ENCODE measurements at places on chromosomes 11 and 22.
A peak's percentile ranks its signal among the peaks of the same experiment; 100 is the strongest.

- DNase-seq, result no peak
Measured at GRCh38 chr11:112655371-112655770, 305.8 kb upstream of the NCAM1 start.

DNA sequence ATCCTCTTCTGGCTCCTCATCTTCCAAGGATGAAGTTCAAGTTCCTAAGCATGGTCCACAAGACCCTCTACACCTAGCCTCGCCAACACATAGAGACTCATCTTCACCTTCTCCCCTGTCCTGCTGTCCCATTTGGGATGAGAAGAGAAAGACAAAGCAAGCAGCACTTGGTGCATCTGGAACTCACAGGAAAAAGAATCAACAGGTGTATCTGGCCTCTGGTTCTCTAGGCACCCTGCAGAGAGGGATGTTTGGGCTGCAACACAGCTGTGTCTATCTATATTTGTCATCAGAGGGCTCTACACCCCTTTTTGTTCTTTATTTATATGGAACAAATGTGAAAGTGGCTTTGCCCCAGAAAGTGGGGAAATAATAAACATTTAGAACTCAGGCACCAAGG lies 82.1 kb upstream of the GALNT18 start:
- no peak for DNase-seq

DNA sequence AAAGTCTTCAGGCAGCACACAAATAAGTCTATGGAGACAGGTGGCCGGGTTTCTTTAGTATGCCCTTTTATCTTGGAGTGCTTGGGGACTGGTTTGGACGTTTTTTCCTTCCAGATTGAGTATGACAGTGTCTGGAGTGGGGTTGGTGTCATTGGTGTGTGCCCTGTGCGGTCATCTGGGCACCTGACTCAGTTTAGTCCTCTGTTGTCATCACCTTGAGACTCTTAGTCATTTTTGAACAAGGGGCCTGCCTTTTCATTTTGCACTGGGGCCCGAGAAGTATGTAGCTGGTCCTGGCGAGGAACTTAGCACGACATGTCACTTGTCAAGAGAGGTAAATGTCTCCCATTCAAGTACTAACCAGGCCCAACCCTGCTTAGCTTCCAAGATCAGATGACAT lies 27.2 kb upstream of the MYO18B start:
- no peak for DNase-seq

GRCh38 chr11:47373876-47374719 lies 4.2 kb downstream of the SPI1 start:
- DNase-seq, result peak; percentile 72

DNA sequence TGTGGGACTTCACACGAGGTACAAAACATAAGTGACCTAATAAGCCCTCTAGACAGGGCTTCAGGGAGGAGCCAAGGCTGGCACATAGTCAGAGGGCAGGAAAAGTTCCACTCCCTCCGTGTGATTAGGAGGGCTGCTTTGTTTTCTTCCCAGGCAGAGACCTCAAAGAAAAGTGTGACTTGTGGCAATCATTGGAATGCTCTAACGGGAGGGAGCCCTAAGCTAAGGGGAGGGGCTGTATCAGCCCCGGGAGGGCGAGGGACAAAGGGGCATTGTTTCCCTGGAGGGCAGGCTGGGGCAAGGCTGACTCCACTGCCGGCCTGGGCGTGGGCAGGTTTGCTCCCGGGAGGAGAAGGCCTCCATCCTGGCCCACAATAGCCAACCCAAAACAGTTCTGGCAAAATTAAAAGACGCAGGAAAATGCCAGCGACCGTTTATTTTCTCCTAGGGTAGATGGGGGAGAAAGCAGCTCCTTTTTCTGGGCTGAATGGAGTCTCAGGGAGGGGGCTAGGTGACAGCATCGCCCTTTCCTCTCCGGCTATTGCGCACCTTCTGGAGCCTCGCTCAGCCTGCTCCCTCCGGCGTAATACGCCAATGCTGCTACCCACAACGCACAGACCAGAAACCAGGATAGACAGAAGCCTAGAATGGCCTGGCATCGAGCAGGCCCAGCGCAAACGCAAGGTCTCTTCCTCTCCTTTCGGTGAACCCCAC lies 60.2 kb downstream of the ENDOD1 start:
- peak; percentile 64 for DNase-seq

- DNase-seq, result no peak
Measured at GRCh38 chr11:62666259-62666926, 1.3 kb downstream of the CSKMT start.

DNA sequence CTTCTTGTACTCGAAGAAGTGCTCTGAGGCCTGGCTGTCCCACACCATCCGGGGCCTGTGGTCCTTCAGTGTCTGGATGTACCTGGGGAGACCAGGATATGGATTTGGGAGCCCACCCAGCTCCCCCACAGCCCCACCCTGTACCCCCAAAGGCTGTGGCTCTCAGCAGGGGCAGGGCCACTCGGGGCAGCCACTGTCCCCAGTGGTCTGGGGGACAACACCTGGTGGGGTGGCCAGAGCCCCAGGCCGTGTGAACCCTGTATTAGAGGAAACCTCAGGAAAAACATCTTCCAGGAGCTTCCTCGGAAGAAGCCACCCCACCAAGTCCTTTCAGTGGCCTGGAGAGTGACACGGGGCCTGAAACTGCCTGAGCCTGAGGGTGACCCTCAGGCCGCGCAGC lies 27.8 kb downstream of the TSPAN4 start:
- no peak for DNase-seq

DNA sequence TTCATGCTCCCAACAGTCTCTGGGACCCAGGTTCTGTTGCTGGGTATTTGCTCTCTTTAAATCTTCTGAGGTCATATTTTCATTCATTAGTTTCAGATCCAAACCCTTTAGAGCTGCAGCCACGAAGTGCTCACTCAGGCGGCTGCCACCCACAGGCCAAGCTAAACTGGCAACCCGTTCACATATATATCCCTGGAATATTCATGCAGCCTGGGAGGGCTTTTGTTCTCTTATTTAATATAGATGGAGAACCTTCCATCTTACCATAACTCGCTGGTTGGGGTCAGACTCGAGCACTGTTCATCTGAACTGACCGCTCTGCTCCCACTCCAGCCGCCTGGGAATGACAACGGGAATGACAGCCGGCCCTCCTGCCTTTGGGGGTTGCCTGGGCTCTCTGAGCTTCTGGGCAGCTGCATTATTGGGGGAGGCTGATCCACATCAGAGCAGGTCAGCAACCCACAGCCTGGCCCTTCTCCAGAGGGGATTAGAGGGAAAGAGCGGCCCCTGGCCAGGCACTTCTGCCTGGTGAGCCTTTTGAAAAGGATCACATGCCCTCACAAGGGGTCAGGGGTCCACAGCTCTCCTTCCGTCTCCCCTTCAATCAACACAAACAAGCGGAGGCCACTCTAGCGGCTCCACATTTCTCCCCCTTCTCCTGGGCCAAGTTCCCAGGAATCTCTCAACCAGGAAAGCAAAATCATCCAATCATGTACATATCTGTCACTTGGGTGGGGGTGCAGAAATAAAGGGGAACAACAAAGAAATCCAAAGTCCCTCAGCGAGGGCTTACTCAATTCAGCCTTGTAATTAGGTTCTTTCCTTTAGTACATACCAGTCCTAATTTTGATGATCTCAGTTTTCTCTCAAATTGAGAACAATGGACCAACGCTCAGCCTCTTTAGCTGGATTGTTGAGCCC lies 11.8 kb downstream of the TMEM184B start:
- DNase-seq, result no peak

DNA sequence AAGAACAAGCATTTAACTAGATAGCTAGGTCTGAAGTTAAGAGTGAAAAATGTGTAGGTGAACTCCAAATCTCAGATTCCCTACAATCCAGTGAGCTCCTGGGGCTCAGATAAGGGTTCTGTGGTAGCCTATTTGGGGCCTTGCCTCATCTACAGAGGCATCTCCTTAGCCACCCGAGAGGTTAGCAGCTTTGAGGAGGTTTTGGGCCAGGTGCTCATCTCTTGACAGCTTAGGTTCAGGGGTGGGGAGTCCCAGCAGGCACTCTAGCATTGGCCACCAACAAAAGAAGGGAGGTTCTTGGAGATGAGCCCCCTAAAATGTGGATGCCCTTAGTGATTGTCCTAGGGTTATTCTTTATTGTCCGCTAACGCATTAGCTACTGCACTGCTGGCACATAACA lies 184.4 kb upstream of the B3GAT1 start:
- no peak for DNase-seq

- DNase-seq, result peak; percentile 48
Measured at GRCh38 chr11:6693342-6694228, 10.4 kb upstream of the MRPL17 start.

- no peak for DNase-seq
Measured at GRCh38 chr22:47631571-47632102, 869.2 kb downstream of the TBC1D22A start.

- no peak for DNase-seq
Measured at GRCh38 chr11:44271286-44271685, 38.7 kb downstream of the ALX4 start.

DNA sequence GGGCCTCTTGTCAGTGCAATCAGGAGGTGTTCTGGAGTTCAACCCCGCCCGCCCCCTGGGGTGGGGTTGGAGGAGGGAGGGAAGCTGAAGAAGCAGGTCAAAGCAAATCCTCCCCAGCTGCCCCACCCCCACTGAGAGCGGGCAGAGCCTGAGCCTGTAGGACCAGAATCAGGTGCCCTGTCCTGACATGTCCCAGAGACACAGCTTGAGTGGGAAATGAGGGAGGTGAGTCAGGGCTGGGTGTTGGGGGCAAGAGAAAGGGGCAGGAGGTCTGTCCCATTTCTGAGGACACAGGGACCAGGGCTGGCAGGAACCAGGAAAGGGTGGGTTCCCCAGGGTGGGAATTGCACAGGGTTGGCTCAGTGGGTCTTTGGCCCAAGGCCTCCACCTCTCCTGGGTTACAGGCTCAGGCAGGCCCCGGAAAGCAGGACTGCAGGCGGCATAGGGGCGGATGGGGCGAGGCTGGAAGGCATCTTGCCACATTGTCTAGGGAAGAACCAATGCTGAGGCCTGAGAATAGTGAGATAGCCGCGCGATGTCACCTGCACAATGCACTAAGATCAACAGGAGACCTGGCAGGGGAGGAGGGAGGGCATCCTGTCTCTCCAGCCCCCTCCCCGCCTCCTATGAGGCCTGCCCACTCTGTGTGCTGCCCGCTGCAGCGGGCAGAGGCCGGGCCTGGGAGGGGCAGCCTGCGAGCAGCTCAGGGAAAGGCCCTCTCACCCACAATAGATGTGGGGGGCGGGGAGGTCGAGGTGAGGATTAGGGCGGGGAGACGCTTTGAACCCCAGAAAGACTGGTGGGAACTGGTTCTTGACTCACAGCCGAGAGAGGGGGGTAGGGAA lies 32.4 kb downstream of the NECTIN1 start:
- DNase-seq, result no peak

DNA sequence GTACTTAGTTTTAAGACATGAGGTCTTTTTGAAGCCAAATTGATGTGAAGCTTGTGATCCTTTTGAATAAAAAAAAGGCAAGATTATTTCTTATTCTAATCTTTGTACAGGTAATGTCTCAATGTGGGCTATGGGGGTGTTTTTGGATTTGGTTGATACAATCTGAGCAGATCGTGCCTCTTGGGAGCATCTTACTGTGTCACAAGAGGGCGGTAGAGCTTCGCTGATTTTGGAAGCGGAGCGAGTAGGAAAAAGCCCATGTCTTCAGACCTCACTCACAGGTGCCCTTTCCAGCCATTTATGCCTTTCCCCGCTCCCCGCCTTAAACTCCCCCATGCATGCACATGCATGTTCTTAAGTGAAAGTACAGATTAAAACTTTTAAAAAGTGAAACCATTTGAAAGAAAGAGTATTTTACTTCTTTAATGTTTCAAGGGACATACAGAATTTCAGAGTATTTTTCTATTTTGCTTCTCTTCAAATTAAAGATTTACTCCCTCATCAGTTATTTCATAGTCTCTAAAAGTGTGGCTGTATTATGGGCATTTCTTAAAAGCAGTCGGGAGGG lies 18.8 kb downstream of the DDX25 start:
- peak; percentile 62 for DNase-seq

DNA sequence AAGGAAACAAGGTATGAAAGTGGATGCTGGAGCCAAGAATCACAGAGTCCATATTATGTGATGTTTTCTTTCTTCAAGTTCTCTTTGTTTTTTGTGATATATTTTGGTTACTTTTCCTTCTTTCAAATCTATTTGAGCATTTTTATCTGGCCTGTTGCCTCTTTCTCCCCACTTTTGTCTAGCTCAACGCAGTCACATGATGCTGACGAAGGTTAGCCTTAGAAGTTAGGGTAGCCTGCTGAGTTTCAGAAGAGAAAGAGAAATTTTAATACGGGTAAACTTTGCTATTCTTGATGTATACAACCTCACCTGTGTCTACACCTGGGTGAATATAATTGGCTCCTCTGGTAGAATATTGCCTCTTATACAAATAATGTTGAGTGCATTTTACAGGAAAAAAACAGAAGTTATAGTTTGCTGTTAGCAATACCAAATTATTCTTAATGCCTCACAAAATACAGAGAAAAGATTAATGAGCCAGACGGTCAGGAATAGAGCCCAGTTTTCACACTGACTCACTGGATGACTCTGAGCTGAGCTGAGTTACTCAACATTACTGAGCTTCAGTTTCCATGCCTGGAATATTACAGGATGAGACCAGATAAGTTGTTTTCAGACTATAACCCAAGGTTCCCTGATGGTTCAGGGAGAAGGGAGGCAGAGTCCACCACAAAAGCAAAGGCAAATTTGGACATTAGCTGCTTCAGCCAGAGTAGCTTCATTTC lies 161.6 kb upstream of the BDNF start:
- no peak for DNase-seq

DNA sequence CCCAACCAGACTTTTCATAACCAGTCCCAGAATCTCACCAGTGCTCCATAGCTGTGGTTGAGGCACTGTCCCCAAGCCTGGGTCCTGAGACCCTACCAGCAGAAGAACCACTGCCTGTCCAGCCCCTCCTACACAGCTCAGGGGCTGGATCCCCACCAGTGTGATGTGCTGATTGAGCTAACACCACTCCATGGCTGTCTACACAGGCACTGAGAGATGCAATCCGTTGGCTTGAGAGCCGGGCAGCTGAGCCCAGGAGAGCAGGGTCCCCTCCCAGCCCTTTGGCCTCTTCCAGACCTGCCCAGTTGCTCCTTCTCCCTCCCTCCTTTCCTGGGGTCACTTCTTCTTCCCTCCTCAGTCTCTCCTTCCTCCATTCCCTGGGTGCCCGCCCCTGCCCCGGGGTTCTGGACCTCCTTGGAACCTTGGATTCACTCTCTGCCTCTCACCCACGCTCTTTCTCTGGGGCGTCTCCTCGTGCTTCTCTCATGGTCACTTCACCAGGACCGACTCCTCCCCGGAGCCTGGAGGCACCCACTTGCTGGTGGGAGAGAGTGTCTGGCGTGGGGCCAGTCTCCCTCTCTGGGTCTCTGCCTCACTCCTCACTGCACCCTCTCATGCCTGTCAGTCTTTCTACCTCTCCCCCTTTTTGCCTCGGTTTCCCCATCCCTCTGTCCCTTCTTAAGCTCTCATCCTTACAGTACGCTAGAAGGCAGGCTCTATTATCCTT lies 706 bp upstream of the SCYL1 start:
- DNase-seq, result no peak

GRCh38 chr22:30327864-30328345 lies 1.2 kb upstream of the TBC1D10A start:
- peak; percentile 37 for DNase-seq

DNA sequence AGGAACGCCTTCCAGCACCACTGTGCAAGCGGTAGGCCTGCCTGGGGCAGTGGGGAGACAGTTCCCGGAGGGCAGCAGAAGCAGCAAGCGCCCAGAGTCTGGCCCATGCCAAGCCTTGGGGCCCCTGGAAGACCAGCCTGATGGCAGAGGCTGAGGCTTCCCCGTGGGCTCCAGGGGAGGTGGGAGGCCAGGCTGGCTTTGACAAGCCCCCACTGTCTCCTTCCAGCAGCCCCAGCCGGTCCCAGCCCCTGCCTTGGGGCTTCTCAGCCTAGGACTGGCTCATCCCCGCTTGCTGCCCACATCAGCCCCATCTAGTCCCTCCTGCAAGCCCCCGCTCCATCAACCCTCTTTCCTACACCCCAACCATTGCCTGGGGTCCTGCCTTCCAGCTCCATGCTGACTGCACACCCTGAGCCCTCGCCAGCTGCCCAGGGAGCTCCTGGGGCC lies 46.7 kb downstream of the IGF2 start:
- no peak for DNase-seq

Data from erythroblast (primary cell).